ENCODE measurements at places on chromosomes 7 and 10.

- DNase-seq: no peak
These were observed 16.1 kb downstream of the GNAI1 start for GRCh38 chr7:80150611-80151273.

- no peak for DNase-seq
These were observed 15.3 kb downstream of the NKX2-3 start for GRCh38 chr10:99548041-99548530.

DNA sequence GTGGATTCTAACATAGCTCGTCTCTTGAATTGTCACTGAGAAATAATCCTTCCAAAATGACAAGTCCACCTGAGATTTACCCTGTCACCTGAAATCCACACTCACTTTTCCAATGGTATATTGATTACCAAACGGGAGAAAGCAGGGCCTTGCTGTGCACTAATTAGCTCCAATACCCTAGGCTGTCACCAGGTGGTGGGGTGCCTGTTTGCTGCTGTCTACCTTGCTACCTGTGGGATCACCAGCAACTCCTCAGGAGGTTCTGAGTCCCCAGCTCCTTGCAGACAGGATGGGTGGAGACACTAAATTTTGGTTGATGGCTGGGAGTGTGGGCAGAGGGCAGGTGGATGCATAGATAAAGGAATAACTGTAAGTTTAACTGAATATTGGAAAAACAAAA, 237.2 kb upstream of the ZNF32 start:
- no peak for DNase-seq

GRCh38 chr10:99522470-99523250, 10.1 kb upstream of the NKX2-3 start:
- no peak for DNase-seq

- DNase-seq: no peak
These were observed 36.1 kb downstream of the KCTD7 start for GRCh38 chr7:66664590-66665293.

DNA sequence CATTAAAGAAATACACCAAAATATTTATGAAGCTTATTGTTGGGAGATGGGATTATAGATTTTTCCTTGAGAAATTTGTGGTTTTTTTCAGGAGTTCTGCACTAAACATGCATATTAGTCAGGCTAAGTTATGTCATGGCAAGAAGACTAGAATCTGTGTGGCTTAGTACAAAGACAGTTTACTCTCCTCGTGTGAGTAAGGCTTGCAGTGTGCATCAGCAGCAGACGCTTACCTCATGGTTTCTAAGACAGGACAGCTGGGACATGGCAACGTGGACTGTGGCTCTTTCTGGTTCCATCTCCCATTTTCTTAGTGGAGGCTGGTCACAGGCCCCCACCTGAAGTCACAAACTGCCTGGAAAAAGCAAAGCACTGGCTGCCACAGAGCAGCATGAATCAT, 429.6 kb upstream of the VSTM2A start:
- DNase-seq: no peak

DNA sequence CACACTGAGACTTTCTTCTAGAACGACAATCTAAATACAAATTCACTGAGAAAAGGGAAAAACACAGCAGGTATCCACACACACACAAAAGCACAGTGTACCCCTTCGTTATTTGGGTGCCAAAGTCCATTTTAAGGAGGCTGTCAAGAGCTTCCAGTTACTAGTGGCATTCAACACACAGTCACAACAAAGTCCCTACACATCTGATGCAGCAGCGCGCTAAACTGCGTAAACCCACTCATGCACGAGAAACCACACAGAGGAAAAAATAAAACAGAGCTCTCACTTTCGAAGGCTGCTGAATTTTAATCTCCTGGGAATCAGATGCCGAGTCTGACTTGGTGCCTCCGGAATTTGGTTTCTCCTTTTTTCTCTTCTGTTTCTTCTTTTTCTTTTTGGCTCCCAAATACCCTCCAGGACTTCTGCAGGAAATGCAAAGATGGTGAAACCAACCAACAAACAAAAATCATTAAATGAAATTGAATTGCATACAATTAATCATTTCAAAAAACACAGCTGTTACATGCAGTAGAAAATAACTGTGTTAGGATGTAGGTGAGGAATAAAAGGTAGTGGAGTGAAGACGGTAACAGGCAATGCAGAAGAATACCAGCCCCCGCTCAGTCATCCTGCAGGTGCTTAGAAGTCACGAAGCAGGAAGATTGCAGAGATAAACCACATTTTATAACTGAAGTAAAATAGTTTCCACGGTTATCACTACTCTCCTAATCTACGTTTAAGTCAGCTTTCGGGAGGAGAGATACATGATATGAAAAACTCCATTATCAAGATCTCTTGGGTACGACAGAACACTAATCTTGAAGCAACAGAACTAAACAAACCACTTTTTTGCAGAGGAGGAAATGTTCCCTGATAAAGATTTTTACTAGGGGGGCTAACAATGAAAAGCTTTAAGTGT, 27.1 kb downstream of the NMT2 start:
- DNase-seq: peak; percentile 53

- no peak for DNase-seq
These were observed 11.9 kb upstream of the ZMIZ1 start for GRCh38 chr10:79056736-79057391.

- peak; percentile 63 for DNase-seq
These were observed 1.8 kb downstream of the SEMA3C start for GRCh38 chr7:80916770-80917741.

- DNase-seq: no peak
These were observed 151.5 kb downstream of the KIF20B start for GRCh38 chr10:89852872-89853271.

DNA sequence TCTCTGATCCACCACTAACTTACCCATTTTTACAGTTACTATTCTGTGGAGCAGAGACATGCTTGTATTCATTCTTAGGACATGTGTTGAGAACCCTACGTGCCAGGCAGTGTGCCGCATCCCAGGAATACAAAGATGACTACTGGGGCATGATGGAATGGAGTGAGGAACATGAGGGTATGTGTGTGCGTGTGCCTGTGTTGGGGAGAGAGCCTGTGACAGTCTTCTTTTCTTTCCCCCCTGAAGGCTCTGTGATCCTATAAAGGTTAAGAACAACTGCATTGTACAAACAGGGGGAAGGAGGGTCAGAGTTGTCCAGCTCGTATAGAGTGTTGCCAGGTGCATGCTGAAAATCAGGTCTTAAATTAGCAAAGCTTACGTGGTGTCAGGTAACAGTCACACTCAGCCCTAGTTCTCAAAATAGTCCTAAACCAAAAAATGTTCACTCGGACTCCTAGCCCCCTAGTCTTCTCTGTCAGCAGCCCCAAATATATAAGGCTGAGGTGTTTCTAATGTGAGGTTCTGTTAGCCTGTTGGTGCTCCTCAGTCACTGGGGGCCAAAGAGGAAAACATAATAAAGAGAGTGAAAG, 161.9 kb downstream of the CELF2 start:
- no peak for DNase-seq

DNA sequence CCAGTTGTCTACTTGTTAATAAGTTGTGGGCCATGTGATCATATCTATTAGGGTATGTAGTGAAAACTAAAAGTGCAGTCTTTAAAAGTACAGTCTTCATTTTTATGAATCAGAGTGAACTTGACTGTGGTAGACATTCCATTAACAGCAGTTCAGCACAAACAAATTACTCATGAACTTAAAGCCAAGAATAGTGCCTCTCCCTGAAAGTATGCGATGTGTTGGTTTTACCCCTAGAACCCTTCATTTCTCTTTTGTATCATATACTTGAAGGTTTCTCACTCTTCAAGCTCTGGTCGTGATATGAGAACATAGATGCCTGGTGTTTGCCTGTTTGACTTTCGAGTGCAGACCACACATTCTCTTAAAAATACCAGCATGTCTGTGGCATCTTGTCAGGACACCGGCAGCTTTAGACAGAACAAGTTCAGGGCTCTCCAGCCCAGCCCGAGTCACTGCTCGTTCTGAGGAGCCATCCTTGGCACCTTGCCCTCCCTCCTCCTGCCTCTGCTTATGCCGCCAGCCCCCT, 159.3 kb downstream of the LCOR start:
- DNase-seq: no peak

- DNase-seq: no peak
These were observed 17.8 kb upstream of the ERCC6 start for GRCh38 chr10:49556723-49557122.

GRCh38 chr10:34228066-34228465, 587.0 kb downstream of the PARD3 start:
- DNase-seq: no peak

GRCh38 chr7:7177044-7177517, 5.3 kb upstream of the C1GALT1 start:
- no peak for DNase-seq

GRCh38 chr7:78955329-78955728, 498.1 kb downstream of the MAGI2 start:
- DNase-seq: no peak

DNA sequence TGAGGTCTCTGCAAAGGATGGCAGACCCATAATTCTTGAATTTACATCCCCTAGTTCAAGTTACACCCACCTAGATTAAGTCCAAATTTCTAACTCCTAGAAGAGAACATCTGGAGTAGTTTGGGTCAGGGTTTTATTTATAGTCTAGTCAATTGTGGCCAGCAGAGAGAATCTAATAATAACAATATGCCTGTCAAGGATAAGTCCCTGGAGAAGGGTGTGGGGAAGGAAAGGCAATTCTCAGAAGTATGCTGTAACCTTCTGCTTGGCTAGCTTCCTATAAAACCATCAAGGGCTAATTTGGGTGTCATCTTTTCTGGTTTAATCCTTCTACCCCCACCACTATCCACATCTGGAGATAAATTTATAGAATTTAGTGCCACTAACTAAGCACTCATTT, 52.8 kb upstream of the SEMA3E start:
- no peak for DNase-seq

- no peak for DNase-seq
These were observed 83.0 kb upstream of the ADRB1 start for GRCh38 chr10:113960617-113961181.

- DNase-seq: peak; percentile 70
These were observed 163.1 kb downstream of the PRKCQ start for GRCh38 chr10:6416892-6417512.

DNA sequence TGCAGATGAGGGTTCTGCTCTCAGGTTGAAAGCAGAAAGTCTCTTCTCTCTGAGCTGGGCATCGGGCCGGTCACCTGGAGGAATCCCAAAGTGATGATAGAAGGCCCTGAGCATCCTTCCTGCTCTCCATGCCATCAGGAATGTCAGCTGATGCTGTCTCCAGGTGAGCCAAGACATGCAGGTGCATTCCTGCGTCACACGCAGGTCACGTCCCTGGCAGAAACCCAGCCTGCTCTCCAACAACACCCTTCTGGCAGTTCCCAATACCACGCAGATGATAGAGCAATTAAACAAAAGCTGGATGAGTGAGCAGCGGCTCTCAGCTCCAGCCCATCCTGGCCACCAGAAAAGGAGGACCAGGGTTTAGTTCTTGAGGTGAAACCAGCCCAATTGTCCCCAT, 6.9 kb upstream of the WIPI2 start:
- DNase-seq: no peak

- DNase-seq: no peak
These were observed 434.2 kb downstream of the LRMDA start for GRCh38 chr10:75865413-75866299.

GRCh38 chr7:24908166-24908565, 71.8 kb downstream of the OSBPL3 start:
- no peak for DNase-seq

DNA sequence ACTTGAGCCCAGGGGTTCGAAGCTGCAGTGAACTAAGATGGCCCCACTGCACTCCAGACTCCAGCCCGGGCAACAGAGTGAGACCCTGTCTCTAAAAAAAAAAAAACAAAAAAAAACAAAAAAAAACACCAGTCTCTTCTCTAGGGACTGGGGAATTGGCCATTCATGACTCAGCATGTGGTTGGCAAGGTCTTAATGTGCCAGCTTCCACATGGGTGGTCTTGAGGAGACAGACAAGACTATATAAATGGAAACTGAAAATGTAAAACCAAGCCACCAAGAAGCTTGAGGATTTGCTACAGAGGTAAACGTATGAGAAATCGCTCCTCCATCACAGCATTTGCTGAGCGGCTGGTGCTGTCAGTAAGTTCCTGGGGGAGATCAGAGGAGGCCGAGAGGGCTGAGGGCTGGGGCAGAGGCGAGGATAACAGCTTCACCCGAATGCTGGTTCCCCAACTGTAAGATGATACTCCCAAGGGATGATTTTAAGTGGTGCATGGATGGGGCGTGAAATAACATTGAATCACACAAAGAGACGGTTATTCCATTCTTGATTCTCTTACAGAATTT, 128.7 kb downstream of the C10orf105 start:
- DNase-seq: peak; percentile 48

- no peak for DNase-seq
These were observed 222.9 kb downstream of the TCERG1L start for GRCh38 chr10:131088619-131089018.

GRCh38 chr10:130074639-130075038, 36.0 kb downstream of the C10orf143 start:
- DNase-seq: no peak

DNA sequence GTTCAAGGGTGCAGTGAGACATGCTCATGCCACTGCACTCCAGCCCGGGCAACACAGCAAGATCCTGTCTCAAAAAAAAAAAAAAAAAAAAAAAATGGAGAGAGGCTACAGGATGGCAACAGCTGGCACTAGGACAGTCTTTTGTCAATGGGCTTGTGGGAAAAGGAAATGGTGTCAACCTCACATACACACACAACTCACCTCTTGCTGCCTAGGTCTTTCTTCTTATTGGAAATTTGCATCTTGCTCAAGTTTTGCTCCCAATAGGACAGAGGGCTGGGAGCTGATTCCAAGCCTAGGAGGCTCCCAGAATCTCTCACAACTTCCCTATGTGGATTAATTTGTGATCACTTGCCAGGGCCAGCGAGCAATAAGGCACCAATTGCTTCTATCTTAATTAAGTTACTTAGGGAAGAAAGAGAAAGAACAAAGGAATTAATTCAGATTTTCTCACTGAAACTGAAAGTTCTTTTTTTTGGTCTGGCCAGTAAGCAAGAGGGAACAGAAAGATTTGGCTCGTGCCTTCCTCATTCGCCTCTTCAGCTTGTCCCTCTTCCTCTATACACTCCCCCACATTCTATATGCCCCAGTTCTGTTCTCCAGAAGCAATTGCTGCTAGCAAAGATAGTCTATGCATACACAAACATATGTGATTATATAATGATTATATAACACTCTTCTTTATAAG, 33.8 kb downstream of the MAP3K8 start:
- no peak for DNase-seq

DNA sequence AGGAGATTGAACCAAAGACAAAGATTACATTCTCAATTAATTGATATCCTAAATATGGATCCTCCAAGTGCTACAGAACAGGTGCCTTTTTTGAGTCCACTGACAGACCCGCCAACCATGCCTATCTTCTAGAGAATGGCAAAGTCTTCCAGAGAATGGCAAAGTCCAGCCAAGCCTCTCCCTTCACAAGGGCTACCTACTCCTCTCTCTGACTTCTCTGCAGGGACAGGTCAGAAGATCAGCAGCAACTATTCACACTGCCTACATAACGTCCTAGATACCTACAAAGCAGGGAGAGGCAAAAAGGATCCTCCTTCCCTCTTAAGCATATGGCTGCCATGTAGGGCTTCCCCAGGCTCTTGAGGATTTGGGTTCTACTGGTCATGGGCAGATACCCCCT, 12.4 kb downstream of the UBE2H start:
- no peak for DNase-seq

- no peak for DNase-seq
These were observed 92.8 kb upstream of the PALS2 start for GRCh38 chr7:24480501-24480900.

Data from A673 (cell line).